ENCODE measurements at places on chromosomes 4 and X. TPM values are rescaled to one million over a fixed set of nuclear protein-coding genes. Genes with fewer than 3 reads are reported as not detected.

CFI gene
- 1.2 TPM for total RNA-seq

USP17L15 gene
- not detected for total RNA-seq

MAGEA2 gene
- total RNA-seq, result not detected

CDKL5 gene
- 5.0 TPM for total RNA-seq

SYP gene
- total RNA-seq, result 0.32 TPM
